NCI-H748 treated with DMSO at 0.1 percent for 48 hours (cell line): ENCODE measurements at places on chromosomes 6 and 20.

GRCh38 chr20:21090721-21091120 lies 15.4 kb downstream of the LINC00237 start:
- DNase-seq, result peak; percentile 88

- DNase-seq, result no peak
Measured at GRCh38 chr20:35560541-35560940, 18.7 kb downstream of the ERGIC3 start.

GRCh38 chr20:7710440-7710839 lies 229.8 kb downstream of the HAO1 start:
- no peak for DNase-seq

- no peak for DNase-seq
Measured at GRCh38 chr6:35218021-35218420, 4.3 kb downstream of the SCUBE3 start.

DNA sequence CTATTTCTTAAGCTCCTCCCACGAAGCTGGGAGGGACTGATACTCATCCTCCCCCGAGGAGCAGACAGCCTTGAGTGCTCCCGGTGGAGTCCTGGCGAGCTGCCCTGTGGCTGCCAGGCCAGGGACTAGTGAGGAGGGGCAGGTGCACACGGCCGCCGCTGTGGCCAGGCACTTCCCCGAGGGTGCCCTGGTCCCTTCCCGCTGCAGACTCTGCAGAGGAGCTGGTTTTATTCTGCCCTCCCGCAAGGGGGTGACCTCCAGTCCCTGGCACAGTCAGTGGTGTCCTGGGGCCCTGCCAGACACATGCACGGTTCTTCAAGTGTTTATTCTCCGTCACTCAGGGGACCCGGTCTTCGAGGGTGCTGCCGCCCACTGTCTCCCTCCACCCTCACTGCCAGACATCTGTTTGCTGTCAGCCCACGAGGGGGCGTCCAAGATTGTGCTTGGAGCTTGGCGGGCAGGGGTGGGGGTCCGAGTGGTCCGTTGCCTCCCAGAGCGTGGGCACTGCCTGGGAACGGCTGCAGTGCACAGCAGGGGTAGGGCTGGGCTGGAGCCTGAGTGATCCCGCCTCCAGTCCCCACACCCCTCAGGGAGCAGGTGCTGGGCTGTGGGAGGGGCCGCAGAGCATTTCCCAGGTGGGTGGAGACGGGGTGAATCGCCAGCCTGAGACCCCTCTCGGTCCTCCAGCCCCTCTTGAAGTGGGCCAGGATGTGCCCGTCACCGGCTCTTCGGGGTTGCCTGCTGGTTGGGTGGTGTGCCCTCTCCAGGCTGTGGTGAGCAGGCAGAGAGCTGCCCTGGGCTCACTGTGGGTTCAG lies 3.1 kb upstream of the CABLES2 start:
- DNase-seq, result no peak

GRCh38 chr6:34543421-34543820 lies 12.7 kb downstream of the SPDEF start:
- no peak for DNase-seq

DNA sequence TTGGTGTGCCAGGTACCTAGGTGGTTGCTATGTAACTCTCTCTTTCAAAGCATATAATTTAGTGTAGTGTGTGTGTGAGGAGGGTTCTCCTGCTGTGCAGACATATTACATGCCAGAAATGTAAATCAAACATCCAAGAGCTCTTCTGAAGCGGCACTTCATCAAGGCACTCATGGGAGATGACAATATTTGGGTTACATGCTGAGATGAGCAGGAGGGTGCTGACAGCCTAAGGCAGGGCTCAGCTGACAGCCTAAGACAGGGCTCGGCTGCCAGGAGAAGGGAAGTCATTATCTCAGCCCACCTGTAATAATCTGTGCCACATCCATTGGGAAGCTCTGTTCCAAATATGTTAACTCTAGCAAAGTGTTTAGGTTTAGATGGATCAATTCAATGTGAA lies 39.1 kb downstream of the ADGRF5 start:
- peak; percentile 90 for DNase-seq

- no peak for DNase-seq
Measured at GRCh38 chr6:12077021-12077710, 65.1 kb downstream of the HIVEP1 start.

- DNase-seq, result peak; percentile 46
Measured at GRCh38 chr6:137944793-137945498, 77.9 kb downstream of the TNFAIP3 start.

GRCh38 chr6:89082486-89082891 lies 1.9 kb downstream of the PNRC1 start:
- no peak for DNase-seq

DNA sequence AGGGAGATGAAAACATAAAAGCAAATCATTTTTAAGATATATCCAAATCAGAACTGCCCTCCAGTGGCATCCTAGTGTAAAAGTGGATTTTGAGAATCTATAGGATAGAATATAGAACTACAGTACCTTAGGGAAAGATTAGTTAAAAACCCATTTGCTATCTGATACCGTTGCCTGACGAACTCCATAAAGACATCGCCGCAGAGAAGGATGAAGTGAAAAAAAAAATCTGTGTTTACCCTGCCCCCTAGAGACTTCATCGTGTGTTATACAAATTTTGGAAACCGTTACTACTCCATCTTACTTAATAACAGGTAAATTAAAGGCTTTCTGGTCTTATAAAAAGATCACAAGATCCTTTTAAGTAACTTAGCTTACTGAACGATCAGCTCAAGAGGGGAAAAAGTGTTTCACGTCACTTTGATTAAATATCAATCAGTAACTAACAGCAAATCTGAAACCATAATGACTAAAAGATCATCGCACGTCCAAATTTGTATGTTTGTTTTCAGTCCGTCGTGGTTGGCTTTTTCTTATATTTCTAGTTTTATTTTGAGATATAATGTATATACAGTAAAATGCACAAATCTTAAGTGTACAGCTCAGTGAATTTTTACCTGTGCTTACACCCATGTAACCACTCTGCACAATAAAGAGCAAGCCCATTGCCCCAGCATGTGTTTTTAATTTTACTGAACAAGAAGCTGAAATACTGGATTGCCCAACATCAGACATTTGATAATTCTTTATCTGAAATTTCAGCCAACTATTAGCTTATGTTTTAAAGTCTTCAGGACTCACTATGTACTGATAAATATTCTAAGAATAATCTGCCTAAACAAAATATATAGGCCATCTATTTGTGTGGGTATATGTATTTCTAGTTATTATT lies 881 bp upstream of the MCM3 start:
- peak; percentile 85 for DNase-seq

DNA sequence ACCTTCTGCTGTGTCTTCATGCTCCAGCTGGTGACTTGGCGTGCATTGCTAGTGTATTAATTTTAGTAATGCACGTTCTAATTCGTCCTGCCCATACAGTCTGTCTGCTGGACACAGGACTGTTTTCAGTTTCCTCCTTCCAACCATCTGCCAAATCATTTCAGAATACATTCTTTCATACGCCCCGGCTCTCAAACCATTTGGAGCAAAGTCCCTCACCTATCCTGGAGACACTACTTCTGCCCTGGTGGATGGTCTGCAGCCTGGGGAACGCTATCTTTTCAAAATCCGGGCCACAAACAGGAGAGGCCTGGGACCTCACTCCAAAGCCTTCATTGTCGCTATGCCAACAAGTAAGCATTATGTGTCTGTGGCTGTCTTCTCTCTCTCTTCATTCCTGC lies 60.5 kb downstream of the FNDC1 start:
- no peak for DNase-seq

GRCh38 chr6:170235391-170236125 lies 55.3 kb downstream of the DLL1 start:
- DNase-seq, result no peak

DNA sequence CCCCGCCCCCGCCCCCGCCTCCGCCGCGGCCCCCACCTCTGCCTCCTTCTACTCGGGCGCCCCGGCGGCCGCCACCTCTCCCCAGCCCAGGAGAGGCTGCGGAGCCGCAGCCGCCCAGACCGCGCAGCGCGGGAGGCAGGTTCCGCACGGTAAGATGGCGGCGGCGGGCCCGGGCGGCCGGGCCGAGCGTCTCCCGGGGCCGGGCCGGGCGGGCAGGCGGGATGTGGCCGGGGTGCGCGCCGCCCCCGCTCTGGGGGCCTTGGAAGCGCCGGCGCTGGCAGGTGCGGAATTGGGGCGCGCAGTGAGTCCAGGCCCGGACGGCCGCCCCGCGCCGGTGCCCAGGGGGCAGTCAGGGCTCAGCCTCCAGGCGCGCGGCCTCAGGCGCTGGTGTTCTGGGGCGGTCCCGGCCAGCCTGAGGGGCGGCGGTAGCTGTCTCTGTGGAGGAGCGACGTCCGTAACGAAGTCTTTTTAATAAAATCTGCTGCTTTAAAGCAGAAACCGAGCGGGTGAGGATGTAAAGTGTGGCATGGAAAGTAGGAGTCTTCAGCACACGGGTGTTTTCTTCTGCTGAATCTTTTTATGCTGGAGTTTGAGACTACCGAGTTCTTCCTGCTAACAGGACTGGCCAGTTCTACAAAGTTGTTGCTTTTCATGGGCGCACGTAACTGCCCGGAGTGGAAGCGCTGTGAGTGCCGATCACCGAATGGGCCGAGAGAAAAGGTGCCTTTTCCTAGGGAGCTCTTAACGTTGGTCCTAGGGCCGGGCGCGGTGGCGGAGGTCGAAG lies at the start of gene GID8:
GID8 (plus strand) TSS at position 43 of the 784 bp plus-strand sequence. CDS start 3,356 bp downstream, outside the sequence.
- DNase-seq, result no peak

GRCh38 chr6:135073217-135073616 lies 18.6 kb upstream of the HBS1L start:
- no peak for DNase-seq

DNA sequence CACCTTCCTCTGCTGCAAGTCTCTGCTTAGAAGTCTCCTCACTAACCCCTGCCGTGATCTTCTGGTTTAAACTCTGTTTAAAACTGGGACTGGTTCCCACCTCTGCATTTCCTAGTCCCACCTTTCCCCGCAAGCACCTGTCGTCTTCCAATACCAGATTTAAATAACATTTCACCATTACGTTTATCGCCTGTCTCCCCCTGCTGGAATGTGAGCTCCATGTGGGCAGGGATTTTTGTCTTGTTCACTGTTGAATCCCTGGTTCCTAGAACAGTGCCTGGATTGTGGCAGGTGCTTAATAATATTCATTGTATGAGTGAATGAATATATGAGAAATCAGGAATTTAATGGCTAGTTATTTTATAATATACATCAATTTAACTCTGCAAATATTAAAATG lies 2.7 kb downstream of the GUCA1A start:
- no peak for DNase-seq
